Stimulated activated CD4-positive, alpha-beta T cell treated with anti-CD3 and anti-CD28 coated beads, Interleukin-15, amount 100 ng/mL, for 24 hours (primary cell): ENCODE measurements at places on chromosomes 7 and 10.

DNA sequence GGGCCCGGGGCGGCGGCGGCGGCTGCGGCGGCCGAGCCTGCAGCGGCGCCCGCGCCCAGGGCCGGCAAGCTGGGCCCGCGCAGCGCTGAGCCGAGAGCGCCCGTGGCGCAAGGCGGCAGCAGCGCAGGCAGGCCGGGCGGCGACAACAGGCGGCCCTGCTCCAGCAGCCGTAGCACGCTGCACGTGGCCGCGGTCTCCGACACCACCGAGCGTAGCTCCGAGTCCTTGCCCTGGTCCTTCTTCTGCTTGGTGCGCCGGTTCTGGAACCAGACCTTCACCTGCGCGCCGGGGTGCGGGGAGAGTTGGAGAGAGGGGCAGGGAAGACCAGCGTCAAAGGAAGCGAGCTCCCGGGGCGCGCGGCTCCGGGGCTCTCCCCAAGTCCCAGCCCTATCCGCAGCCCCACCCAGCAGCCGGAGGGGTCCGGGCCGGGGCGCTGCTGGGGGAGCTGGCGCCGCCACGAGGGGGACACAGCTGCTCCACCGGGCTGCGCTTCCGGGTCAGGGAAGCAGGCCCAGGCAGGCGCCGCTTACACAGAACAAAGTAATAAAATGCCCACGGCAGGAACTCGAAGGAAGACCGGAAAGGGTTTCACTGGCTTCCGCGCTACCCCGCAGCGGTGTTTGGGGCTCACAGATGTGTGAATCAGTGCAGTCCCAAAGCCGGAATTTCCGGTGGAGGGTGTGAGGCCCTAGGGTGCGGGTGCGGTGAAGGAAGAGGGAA lies 3.6 kb downstream of the VAX1 start:
- DNase-seq: peak; percentile 31

GRCh38 chr10:16957038-16957437 lies 139.8 kb upstream of the RSU1 start:
- DNase-seq: no peak

DNA sequence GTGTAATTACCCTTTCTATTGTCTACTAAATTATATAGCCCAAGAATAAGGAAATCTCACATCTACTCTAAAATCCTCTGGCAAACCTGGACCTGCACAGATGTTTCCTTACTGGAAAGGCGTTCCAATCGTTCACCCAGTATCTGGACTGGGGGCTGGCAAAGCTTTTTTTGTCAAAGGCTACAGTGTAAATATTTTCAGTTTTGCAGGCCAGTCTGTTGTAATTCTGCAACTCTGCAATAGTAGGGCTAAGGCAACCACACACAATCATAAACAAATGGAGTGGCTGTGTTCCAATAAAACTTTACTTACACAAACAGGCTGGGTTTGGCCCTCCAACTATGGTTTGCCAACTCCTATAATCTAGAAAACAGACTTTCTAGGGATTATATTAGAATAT lies 56.2 kb downstream of the GLI3 start:
- DNase-seq: no peak

- no peak for DNase-seq
Measured at GRCh38 chr10:43123361-43124093, 14.7 kb upstream of the CSGALNACT2 start.

DNA sequence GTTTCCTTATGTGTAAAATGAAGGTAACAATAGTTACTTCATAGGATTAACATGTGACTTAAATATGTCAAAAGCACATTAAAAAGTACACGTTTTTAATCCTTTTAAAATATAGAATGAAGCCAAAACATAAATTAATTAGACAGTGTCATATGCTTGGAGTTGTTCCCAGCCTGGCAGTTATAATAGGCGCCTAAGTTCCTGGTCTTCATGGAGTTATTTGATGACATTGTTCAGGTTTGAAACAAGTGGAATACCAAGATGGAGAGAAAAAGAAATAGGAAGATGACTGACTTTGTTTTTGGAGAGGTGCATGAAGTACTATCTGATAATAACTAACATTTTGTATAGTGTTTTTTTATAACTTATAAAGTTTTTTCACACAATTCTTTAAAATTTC lies 67.3 kb downstream of the ZNRF2 start:
- DNase-seq: no peak

DNA sequence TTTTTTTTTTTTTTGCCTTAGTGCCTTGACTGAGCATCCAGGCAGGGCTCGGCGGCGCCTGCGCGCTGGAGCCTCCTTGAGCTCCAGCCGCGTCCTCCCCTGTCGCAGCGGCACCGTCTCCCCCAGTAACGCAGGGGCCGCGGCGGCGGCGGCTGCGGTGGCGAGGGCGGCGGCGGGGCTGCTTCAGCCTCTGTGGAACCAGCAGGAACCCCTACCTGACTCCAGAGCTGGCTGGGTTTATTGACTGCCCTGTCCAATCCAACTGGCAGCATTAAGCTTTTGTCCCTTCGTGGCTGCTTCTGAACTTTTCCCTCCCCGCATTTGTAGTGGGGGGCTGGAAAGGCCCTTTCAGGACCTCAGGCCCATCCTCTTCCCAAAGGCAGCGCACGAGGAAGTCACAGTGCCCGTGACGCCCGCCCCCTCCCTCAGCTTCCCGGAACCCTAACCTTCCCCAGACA lies at the start of gene GPR85:
GPR85 (minus strand) TSS at position 397 of the 458 bp plus-strand sequence. CDS start 2,106 bp downstream, outside the sequence.
- peak; percentile 50 for DNase-seq

DNA sequence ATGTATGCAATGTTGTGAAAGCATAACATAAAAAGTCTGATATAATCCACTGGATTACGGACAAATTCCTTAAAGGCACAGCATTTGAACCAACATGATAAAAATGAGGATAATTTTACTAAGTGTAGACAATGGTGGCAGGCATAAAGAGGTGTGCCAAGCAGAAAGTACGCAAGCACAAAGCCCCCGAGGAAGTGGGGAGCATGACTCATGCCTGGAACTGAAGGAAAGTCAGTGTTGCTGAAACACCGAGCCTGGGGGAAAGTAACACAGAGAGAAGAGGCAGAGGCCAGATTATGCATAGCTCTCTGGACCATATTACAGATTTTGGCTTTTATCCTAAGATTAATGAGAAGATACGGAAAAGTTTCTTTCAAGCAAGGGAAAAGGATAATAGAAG lies 490.0 kb upstream of the PHF14 start:
- DNase-seq: no peak

DNA sequence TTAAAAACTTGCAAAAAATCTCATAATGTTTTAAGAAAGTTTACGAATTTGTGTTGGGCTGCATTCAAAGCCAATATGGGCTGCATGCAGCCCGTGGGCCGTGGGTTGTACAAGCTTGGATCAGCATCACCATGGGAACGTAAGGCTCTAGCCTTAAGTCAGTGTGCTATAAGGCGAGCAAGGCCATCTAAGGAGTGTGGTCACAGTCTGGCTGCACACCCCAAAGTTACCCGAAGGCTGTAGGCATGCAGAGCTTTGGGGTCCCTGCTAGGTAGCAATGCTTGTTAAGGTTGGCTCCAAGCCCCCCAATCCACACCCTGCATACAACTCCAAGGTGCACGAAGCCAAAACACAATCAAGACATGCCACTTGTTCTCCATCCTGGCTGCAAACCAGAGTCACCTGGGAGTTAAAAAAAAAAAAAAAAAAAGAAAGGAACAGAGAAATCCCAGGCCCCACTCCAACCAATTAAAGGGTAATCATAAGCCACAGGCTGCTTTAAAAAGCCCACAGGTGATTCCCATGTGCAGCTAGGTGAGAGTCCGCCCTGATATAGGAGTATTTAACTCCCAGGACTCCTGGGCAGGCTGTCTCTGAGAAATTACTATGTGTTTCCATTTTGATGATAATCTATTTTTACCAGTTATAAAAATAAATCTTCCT lies 8.5 kb upstream of the PNLIPRP2 start:
- DNase-seq: no peak

DNA sequence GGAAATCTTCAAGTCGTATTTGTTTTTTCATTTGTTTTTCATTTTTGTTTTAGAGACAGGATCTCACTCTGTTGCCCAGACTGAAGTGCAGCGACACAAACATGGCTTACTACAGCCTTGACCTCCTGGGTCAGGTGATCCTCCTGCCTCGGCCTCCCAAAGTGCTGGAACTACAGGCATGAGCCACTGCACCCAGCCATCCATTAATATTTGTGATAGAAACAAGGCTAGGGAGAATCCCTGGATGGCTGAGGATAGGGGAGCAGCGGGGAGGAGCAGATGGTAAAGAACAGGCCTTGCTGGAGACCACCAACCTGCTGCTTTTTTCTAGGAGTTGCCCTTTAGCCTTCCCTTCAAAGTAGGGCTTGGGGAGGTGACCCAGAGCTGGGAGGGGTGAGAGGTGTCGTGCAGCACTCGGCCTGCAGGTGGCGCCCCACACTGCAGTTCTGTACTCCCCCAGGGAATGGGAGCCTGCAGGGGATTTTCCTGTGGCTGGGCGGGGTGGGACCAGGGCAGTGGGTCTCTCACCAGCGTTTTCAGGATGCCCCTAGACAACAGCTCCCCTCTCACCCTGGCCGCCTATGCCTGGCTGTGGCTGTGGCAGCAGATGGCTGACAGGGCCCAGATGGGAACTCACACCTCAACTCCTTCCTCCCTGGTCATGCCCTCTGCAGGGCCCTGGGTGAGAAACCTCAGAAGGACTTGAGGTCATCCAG lies 12.6 kb upstream of the CDH23 start:
- peak; percentile 81 for DNase-seq

GRCh38 chr10:125231813-125232475 lies 71.6 kb upstream of the CTBP2 start:
- no peak for DNase-seq

- DNase-seq: no peak
Measured at GRCh38 chr10:12165036-12165435, 30.7 kb downstream of the NUDT5 start.

DNA sequence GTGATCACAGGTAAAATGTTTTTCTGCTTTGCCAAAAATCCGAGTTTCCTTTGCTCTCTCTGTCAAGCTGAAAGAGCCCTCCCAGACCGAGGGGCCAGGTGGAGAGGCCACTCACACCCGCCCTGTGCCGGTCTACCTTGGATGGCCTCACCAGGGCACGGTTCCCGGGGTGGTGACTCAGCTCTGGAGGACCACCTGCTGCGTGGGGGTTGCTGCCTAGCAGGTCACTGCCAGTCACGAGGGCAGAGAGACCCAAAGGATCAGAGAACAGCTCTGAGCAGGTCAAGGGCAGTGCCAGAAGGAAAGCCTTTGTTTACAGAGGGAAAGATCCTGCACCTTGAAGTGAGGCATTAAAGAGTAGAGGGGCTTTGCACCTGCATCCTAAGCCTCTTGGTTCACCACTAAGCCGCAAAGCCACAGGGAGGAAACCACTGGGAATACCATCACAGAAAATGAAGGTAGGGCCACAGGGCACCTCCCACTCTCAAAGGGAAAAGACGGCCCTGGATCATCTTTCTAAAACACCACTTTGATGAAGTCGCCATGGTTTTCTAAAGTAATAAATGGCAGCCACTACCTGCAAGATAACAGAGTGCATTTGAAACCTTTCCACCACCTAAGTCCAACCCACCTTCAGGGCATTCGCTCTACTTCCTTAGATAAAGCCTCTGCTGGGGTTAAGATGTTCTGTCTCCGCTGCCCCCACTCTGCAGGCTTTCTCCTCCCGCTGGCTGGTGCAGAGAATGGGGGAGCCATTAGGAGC lies 160.3 kb upstream of the KLF14 start:
- no peak for DNase-seq

DNA sequence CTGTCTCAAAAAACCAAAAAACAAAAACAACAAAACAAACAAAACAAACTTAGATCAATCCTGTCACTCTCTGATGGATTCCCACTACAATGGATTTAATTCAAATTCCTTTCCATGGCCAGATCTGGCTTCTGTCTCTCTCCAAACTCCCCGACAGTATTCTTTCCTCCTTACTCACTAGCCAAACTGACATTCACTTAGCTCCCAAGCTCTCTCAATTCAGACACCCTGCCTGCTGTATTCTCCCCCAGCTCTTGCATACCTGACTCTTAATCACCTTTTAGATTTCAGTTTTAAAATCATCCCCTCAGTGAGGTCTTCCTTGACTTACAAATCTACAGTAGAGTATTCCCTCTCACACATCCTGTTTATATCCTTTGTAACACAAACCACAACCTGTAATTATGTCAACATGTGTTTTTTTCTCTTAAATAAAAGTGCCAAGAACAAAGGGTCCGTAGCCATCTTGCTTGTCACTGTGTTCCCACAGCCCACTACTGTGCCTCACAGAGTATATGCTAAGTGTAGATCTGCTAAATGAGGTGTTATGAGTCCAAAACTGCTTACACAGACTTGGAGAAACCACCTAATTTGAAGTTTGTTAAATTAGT lies 14.4 kb downstream of the HERPUD2 start:
- DNase-seq: no peak

DNA sequence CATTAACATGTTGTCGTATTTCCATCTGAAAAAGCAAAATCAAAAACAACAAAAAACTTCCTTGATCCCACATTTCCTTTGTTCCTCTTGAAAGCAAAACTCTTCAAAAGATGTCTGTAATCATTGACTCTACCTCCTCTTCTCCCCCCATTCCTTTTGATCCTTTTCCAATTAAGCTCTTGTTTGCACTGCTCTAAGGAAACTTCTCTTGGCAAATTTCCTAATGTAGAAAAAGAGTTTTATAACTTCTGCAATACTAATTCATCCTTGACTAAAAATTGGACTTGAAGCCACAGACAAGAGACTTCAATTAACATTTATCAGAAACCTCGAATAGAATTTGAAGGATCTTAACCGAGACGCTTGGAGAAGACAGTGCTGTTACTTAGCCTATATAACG lies 317.1 kb upstream of the SEMA3C start:
- DNase-seq: no peak

DNA sequence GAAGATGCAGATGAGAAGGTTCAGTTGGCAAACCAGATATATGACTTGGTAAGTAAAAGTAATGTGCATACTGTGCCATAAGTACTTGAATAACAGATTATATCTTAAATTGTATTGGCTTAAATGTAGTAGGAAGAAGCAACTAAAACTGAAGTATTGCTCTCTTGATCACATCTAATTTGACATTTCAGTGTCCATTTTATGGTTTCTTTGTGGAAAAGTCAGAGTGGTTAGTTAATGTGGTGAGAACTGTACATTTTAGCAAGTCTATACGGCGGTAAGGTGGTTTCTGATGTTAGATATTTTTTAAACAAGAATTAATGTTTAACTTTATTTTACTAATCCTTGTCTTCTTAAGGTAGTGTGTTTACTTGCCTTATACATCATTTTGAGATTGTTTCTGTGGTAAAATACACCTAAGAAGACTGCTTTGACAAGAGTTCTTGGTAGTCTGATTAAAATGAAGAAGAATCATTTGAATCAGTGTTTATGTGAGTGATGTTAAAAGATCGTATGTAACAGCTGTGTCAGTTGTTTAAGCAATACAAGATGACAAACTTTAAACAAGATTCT lies 5.1 kb downstream of the ING3 start:
- DNase-seq: no peak

DNA sequence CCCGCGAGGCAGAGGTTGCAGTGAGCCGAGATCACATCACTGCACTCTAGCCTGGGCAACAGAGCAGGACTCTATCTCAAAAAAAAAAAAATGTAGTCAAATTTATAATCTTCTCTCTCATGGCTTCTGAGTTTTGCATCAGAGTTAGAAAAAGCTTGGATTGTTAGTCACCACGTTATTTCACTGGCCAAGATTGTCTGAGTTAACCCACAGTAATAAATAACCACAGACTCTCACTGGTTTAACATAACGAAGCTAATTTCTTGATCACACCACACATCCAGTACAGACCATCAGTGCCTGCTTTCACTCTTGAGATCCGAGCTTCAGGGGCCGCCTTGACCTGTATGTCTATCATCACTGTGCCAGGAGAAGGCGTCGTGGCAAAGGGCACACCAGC lies 116.8 kb upstream of the JCAD start:
- no peak for DNase-seq

- no peak for DNase-seq
Measured at GRCh38 chr10:89122433-89123051, 84.6 kb downstream of the CH25H start.
